ENCODE measurements at places on chromosomes 12 and 14.

DNA sequence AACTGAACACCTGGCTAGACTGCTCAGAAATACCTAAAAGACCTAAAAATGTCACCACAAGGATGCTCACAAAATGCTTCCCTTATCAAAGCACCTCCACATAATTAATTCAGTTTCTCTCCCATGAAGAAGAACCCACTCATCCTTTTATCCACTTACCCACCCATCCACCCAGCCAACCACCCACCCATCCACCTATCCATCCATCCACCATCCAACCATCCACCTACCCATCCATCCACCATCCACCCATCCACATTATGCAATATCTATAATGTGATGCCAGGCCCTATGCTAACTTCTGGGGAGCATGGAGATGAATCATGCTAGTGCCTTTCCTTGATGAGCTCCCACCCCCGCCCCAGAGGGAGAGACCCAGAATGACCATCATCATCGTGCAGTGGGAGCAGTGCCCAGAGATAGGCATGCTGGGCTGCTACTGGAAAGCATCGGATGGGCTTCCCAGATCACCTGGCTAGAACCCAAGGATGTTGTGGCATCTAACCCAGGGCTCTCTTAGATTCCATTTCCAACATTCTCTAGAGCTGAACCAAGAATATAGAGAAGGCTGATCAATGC, 166.6 kb downstream of the TTC7B start:
- no peak for DNase-seq

DNA sequence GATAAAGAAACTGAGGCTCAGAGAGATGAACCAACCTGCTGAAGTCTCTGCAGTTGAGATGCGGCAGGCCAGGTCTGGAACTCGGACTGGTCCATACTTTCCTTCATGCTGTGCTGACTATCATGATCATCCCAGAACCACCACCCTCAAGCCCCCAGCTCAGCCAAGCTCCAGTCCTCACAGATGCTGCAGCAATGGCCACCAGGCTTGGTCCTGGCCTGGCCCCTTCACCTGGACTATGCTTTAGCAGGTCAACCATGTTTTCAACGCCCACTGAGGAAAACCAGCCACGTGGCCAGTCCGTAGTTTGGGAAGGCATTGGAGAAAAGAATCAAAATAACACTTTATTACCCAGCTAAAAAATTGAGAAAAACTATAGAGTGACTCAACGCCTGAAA, 1.4 kb downstream of the GPR68 start:
- DNase-seq = no peak

- no peak for DNase-seq
Observed at GRCh38 chr12:66901138-66901932, 222.5 kb upstream of the GRIP1 start.

GRCh38 chr12:28032811-28033537, 60.4 kb upstream of the PTHLH start:
- no peak for DNase-seq

DNA sequence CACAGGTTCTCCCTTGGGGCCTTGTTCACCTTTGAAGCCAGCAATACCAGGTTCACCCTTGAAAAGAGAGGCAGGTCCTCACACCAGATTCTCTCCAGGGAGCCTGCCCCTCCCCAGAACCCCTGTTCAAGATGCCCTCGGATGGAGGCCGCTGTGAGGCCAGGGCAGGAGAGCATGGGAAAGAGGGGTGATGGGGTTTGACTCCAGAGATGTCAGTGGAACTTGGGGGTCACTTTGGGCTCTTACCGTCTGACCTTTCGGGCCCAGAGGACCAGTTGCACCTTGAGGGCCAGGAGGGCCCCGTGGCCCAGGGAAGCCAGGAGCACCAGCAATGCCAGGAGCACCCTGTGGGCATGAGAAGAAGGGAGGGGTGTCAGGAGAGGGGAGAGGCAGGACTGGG, 17.4 kb downstream of the COL2A1 start:
- DNase-seq = no peak

GRCh38 chr12:54526812-54527630, 22.4 kb upstream of the PDE1B start:
- DNase-seq = peak; percentile 64

Measured in activated CD4-positive, alpha-beta memory T cell treated with anti-CD3 and anti-CD28 coated beads for 36 hours (primary cell).